RPMI7951 (cell line): ENCODE measurements at places on chromosomes 2 and 18.

DNA sequence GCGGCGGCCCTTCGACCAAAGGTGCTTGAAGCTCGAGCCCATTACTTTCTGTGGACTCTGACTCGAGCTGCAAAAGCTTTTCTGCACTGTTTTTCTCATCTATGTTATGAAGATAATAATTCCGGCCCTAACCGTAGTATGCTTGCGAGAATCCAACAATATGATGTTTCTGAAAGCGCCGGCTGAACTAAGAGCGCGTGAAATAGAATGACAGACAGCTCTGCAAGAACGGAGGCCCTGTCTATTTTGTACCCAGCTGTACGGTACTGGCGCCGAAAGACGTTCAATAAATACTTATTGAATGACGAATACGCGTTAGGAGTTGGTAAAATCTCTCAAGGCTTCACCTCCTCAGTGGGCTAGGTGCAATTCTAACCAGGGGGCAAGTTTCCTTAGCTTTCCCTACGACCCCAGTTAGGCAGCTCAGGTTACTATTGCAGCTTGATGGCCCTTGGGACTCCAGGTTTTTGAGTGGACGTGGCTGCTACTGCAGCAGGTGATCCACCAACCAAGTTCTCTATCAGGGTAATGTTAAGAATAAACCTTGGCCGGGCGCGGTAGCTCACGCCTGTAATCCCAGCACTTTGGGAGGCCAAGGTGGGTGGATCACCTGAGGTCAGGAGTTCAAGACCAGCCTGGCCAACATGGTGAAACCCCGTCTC, 570 bp downstream of the SCRN3 start:
- DNase-seq = peak; percentile 20

- DNase-seq = no peak
Observed at GRCh38 chr2:166106431-166107015, 21.3 kb downstream of the SCN1A start.

DNA sequence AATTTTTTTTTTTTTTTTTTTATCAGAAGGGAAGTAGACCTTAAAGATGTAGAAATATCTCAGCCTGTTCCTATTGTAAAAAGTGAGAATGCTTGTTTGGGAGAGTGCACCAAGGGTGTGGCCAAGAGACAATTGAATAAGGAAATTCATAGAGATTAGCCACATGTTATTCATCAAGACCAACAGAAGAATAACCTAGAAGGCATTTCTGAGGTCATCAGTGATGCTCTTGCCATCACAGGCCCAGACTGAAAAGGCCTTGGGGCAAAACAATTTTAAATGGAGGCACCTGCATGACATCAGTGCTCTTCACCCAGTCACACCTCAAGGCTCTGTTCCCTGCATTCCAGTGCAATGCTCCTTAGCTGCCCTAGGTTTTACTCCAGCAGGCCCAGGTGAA, 2043.3 kb upstream of the PIK3C3 start:
- no peak for DNase-seq

DNA sequence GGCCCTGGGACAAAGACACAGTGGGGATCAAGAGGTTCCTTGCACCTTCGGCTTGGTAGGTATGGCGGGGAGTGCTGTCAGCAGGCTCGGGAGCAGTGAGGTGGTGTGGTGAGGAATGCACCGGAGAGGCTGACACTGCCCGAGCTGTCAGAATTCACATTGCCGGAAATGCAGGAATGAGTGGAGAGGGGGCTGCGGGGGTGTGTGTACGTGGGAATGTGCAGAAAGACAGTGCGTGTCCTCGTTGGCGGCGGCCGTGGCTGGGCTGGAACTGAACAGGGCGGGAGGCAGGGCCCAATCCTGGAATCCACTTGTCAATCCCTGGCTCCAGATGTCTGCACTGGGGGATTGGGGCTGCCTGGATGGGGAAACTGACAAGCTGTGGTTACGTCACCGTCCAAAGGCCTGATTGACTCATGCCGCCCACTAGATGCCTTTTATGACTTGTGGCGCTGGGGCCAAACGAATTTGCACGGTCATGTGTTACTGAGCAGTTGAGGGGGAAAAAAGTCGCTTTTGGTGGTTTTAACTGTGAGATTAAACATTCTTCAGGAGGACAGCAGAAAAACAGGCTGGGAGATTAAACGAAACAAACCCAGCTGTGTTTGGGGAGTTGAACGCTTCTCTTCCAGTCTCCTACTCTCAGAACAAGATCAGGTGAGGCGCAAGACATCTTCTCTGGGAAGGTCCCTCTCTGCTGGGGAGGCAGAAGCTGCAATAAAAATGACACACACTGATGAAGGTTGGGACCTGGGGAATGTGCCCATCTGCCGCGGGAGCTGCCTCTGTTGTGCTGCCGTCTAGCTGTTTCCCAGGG, 189.4 kb upstream of the GLI2 start:
- peak; percentile 80 for DNase-seq

- peak; percentile 37 for DNase-seq
Observed at GRCh38 chr2:8754106-8754776, 72.4 kb downstream of the ID2 start.

DNA sequence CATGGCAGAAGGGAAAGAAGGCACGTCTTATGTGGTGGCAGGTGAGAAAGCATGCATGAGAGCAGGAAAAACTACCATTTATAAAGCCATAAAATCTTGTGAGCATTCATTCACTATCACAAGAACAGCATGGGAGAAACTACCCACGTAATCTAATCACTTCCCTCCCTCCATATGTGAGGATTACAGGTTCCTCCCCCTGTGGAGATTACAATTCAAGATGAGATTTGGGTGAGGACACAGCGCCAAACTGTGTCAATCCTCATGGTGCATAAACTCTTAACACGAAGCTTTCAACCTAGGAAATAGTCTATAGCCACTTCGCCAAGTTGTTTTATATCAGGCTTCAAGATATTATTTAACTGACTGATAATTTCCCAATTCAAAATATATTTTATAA, 595.5 kb downstream of the FBXO15 start:
- no peak for DNase-seq

- no peak for DNase-seq
Observed at GRCh38 chr2:88837511-88838160, 146.2 kb downstream of the RPIA start.

- DNase-seq = peak; percentile 40
Observed at GRCh38 chr2:148560496-148560895, 84.1 kb upstream of the EPC2 start.

GRCh38 chr2:70686577-70687460, 81.2 kb downstream of the ADD2 start:
- peak; percentile 87 for DNase-seq

DNA sequence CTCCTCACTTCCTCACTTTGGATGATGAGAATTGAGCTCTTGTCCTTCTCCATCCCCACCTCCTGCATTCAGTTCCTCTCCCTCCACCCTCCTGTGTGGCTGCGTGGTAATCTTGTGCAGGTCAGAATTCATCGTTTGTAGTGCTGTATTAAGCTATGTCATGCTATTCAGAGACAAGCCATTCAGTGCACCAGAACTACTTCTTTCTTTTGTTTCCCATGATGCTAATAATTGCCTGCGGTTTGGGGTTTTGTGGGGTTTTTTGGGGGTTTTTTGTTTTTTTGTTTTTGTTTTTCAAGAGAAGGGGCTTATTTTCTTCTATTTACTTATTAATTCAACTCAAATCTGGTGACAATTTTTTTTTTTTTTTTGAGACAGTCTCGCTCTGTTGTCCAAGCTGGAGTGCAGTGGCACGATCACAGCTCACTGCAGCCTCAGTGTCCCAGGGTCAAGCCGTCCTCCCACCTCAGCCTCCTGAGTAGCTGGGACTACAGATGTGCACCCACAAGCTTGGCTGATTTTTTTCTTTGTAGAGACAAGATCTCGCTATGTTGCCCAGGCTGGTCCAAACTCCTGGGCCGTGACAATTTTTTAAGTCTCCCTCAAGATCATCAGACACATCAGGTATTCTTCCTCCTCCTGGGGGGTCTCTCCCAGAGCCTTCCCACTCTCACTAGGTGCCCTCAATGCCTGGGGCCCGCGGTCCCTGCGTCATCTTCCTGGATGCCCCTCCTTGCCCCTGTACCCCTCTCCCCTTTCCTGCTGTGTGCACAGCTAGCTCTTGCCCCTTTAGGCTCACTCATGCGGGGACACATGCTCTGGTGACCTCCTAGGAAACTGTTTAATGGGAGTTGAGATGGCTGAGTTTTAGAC, 37.8 kb downstream of the MAL start:
- DNase-seq = no peak

- DNase-seq = no peak
Observed at GRCh38 chr2:238336151-238336550, 15.8 kb downstream of the TRAF3IP1 start.

DNA sequence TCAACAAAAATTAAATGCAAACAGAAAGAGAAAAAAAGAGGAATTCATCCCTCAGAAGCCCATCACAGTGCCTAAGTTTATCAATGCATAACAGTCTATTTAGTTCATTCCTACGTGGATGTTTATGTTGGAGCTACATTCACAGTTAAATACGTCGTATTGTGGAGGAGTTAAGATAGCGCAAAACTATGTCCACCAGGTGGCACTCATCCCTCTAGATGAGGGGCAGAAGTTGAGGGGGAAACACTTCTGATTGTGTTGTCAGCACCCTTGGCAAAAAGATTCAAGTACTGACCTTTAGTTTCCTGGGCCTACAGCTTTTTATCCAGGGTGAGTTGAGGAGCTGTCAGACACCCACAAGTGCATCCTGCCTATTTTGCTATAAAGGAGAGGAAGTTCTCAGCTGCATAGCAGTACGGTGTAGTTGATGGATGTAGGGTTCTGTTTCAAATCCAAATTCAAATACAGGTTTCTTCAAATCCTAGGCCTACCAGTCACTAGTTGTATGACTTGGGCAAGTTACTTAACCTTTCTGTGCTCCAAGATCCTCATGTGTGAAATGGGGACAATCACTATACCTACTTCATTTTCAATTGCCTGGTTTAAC, 26.8 kb upstream of the MYO1B start:
- peak; percentile 82 for DNase-seq

DNA sequence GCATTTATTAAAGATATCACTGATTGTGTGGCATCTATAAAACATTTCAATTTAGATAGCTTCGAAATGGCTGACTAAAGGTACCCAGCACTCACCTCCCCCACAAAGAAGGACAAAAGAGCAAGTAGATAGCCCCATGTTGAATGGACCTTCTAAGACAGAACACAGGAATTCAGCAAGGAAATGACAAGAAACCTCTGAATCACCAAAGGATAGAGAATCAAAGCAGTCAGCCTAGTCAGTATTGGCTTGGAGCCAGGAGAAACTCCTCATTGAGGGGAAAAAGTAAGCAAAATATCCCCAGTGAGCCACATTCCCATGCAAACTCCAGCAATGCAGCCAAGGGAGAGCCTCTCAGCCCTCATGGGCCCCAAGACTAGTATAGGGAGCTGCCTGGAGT, 113.7 kb downstream of the BARD1 start:
- DNase-seq = peak; percentile 6

DNA sequence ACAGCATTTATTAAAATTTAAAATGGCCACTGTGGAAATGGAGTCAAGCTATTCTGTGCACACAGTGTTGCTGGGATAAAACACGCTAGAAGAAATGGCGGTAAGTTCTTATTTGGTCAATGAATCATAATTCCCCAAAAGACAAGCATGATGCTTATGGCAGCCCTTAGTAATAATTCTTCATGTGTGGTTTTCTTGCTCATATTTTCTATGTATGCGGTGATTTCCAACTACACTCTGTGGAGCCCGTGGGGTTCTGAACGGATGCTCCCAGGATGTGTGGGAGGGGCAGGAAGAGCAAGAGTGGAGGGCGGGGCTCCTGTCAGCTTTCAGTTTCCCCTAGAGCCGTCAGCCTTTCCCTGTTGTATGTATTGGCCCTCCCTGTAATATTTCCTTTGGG, 91.7 kb upstream of the RMDN2 start:
- peak; percentile 39 for DNase-seq

- no peak for DNase-seq
Observed at GRCh38 chr18:5626130-5626880, 82.5 kb upstream of the EPB41L3 start.

GRCh38 chr2:21633466-21633865, 509.7 kb downstream of the TDRD15 start:
- DNase-seq = no peak

- no peak for DNase-seq
Observed at GRCh38 chr2:106011380-106011779, 182.7 kb downstream of the UXS1 start.

GRCh38 chr18:59540780-59541179, 156.4 kb downstream of the CCBE1 start:
- no peak for DNase-seq

GRCh38 chr2:226891780-226892590, 56.1 kb downstream of the RHBDD1 start:
- DNase-seq = peak; percentile 36

- no peak for DNase-seq
Observed at GRCh38 chr18:73927496-73927895, 220.1 kb downstream of the FBXO15 start.

- no peak for DNase-seq
Observed at GRCh38 chr18:78510091-78510490, 469.5 kb upstream of the SALL3 start.

DNA sequence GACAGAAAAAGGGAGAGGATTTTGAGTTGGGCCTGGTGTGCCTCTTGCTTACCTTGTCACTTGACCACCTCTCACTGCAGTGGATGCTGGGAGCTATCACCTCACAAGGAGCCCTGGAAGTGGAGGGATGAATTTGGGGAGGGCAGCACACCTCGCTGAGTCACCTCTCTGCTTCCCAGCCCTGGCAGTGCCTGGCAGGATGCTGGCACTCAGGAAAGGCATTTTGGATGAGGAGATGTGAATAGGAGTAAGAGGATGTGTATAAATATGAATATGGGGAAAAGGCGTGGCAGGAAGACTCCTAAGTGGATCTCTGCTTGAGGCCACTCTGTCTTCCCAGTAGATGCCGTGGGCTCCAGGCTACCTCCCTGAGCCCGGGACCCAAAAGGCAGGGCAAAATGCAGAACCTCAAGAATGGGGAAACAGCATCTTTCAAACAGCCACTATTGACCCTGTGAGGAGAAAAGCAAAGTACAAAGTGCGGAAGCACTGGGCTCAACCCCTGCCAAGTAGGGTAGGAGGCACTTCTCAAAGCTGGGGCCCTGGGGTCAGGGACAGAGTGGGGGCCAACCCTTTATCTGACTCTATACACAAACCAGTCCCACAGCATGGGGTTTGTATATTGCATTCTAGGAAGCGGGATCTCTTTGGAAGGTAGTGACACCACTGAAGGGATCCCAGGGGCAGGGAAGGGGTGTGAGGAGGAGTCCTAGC, 164.5 kb upstream of the GLI2 start:
- DNase-seq = no peak

DNA sequence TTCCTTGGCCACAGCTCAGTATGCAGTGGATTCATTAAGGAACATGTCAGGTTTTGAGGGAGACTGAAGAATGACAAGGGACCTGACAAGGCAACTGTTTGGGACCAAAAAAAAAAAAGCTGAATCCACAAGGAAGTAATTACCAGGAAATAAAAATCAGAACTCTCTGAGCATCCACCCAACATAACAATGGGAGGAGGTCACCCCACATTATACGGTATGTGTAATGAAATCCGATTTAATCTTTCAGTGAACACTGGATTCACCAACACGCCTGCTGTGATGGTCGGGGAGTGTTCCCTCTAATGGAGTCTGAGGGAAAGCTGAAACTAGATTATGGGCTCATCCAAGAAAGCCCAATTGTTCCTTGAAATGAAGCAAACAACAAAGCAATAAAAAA, 329.3 kb downstream of the ETAA1 start:
- no peak for DNase-seq

- DNase-seq = no peak
Observed at GRCh38 chr2:29469961-29470360, 354.7 kb downstream of the CLIP4 start.
